Fibroblast of the aortic adventitia (primary cell): ENCODE measurements at places on chromosomes 4 and X.

GRCh38 chr4:80077639-80078038, 4.6 kb upstream of the ANTXR2 start:
- DNase-seq, result peak; percentile 63

GRCh38 chrX:40866893-40867292, 131.6 kb upstream of the MED14 start:
- peak; percentile 63 for DNase-seq

- DNase-seq, result peak; percentile 64
Measured at GRCh38 chr4:109631532-109632108, 71.6 kb downstream of the MCUB start.

DNA sequence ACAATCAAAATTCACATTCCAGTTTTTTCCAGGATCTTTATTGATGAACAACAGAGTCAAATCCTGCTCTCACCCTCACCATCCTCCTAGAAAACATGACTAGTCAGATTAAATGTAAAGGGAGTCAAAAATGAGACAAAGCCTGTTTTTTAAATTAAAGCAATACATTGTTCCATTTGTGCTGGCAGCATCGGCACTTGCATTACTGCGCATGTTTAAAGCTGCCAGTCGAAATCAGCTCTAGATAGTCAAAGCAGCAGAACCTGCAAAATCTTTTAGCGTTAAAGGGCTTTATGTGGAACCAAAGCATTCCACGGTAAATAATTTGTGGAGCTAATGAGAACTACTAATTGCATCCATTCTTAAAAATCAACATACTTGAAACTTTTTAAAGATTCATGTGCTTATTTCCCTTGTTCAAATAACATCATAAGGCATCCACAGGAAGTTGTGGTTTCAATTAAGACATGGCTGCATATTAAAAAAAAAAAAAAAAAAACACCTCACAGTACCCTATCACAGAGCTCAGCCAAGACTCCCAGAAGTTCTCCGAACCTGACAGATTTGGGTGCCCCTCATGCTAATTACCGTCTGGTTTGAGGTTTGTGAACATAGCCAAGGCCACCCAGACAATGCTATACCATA, 82.2 kb downstream of the SH3KBP1 start:
- no peak for DNase-seq

DNA sequence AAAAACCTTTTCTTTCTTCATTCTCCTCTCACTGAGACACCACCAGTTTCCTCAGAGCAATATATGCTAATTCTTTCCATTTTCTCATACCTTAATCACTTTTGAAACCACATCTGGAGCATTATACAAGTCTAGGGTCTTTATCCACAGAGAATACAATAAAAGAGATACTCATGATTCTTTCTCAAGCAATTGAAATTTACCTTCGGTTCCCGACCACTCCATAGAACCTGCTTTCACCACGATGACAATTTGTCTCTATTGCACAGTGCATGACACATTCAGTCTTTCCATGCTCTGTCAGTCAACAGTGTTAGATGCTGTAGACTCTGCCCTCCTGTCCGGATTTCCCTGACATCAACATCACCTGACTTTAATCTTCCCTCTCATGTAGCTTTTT, 409.3 kb upstream of the NWD2 start:
- DNase-seq, result no peak

- no peak for DNase-seq
Measured at GRCh38 chr4:96833831-96834230, 993.9 kb downstream of the PDHA2 start.

DNA sequence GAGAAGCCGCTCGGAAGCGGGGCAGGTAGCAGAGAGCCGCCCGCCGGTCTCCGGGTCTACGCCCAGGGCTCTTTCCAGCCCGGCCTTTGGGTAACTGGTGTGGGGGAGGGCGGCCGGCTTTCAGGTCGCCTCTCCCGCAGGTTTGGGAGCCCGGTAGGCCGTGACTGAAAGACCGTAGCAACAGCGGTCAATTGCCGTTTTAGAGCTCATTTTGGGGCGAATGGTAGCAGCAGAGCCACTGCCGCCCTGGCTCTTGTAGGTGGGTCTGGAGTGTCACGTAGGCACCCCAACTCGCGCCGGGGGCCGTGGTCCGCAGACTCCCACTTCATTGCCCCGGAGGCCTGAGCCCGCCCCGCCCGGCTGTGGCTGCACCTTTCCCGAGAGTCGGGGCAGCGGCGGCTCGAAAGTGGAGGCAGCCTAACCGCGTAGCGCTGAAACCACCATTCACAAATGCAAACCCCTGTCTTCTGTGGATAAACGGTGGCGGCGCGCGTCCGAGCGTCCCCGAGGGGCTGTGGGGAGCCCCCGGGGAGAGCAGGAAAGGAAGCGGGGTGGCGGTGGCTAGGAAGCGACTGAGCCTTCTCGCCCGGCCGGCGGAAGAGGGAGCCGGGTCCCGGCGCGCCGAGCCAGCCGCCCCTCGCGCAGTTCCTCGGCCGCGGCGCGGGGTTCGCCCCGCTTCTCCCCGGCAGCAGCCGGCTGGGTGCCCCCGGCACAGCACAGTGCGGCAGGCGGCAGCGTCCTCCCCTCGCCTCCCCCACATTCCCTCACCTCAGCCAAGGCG, 2185.1 kb upstream of the TENM3 start:
- no peak for DNase-seq

DNA sequence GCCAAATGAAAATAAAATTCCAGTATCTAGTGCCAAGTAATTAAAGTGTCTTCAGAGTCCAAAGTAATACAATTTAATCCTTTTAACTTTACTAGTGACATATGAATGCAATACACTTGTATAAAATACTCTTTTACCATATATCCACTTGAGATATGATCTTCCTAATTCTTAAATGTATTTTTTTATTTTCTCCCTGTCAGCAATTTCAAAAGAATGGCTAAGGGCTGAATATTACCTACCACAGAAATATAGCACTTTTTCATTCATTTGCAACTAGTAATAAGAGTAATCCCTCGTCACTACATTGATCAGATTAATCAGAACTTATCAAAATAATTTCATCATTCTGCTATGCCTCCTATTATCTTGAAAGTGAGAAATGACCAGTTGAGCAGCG, 10.1 kb upstream of the TBX22 start:
- no peak for DNase-seq

DNA sequence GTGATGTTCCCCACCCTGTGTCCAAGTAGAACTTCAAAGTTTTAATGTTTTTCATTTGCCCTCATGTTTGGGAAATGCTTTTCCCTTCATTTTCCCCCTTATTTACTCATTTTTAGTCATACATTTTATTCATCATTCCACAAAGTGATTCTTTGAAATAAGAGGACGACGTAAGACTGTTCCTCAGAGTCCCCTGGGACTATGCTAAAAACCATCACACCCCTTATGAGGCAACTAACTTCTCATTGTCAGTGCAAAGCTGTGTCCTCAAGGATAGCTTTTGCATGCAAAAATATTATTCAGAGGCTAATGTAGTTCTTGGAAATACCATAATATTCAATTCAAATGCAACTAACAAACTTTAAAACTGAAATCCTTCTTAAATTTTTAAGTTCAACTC, 14.8 kb upstream of the ADGRG2 start:
- no peak for DNase-seq

- DNase-seq, result no peak
Measured at GRCh38 chr4:137621056-137621455, 88.8 kb upstream of the PCDH18 start.

DNA sequence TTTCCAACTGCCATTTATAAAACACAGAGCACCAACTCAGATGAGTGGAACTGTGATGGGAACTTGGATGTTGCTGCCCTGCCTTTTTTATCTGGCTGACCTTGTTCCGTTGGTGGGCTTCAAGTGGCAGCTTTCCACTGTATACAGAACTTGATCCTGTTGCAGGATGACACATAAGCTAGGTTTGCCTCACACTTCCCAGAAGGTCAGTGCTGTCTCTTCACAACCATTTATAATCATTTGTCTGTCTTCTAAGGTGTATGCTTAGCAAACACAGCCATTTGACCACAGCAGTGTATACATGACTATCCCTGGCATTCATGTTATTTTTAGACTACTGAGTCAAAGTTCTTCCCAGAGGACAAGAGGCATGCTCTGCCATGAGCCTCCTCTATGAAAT, 20.3 kb downstream of the DGKK start:
- DNase-seq, result no peak

DNA sequence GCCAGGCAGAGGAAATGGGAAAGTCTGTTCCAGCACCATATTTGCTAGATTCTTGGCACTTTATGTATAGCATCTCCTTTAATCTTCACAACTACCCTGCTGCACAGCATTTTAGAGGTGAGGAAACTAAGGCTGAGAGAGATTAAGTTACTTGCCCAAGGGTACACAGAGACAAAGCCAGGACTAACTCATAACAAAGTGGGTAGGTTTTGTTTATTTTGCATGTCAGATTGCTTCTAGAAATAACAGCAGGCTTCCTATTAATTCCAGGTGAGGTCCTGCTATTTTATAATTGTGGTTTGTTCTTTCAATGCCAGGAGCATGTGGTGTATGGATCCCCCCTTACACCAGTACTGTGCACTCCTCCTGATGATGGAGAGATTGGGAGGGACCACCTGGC, 15.0 kb downstream of the TCEANC start:
- DNase-seq, result no peak

DNA sequence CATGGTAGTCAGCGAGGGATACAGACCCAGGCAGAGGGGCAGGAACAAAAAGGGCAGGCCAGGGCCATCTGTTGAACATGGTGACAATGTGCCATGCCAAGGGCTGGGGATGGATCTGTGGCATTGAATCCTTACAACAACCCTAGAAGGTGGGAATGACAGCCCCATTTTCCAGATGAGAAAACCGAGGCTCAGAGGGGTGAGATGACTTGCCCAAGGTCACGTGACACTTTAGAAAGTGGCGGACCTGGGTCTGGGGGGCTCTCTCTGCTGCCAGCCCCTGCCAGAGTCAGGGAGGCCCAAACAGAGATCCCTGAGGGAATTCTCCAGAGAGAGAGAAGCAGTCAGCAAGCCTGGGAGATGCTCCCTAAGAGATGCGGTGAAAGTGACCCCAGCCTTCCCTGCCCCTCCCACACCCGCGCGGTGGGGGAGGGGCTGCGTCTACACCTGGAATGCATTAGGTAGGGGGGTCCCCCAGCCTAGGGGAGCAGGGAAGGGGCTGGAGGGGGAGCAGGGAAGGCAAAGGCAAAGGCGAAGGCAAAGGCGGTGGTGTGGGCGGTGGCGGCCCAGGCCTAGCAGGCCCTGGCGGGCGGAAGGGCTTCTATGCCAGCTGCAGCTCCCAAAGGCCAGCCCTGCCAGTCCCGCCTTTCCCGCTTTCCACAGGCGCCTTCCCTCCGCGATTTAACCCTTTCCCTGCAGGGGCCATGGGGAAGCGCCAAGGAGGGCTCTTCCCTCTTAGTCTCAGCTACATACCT, 13.0 kb downstream of the FGD1 start:
- no peak for DNase-seq

GRCh38 chr4:22593933-22594332, 78.1 kb upstream of the ADGRA3 start:
- peak; percentile 3 for DNase-seq

DNA sequence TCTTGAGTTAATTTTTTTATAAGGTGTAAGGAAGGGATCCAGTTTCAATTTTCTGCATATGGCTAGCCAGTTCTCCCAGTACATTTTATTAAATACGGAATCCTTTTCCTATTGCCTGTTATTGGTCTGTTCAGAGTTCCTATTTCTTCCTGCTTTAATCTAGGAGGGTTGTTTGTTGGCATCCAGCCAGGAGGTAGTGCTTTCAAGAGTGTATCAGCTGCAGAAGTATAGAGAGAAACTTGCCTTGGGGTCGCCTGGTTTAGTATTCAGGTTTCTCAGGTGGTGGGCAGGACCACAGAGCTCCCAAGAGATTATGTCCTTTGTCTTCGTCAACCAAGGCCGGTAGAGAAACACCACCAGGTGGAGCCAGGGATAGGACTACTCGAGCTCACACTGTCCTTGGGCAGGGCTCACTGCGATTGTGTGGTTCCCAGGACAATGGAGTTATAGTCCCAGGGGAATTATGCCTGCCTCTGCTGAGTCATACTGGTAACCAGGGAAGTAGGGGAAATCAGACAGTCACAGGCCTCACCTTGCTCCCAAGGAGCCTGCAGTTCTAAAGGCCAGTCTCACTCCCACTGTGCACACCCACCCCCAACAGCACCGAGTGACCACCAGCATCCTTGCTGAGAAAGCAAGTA, 168.1 kb downstream of the VSIG4 start:
- peak; percentile 34 for DNase-seq

GRCh38 chr4:101200561-101200960, 146.8 kb downstream of the PPP3CA start:
- DNase-seq, result peak; percentile 96

- no peak for DNase-seq
Measured at GRCh38 chrX:110745288-110745687, 50.3 kb downstream of the CHRDL1 start.

DNA sequence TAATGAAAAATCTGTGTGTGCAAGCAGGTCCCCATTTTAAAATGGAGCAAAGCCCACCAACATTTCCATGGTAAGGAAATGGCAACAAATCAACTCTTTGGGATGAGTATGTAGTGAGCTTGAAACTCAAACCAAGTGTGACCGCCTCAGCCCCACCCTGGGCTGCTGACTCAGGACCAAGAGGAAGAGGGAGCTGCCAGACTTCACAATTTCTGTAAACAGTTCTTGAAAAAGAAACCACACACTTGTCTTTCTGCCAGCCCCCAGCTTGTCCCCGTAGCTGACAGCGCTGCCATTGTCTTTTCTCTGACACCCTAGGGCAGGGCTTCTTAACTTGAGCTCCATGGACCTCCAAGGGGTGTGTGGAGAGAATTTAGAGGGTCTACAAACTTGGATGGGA, 10.3 kb downstream of the RTL5 start:
- DNase-seq, result peak; percentile 75

- DNase-seq, result no peak
Measured at GRCh38 chrX:28042826-28043564, 61.7 kb upstream of the DCAF8L1 start.

DNA sequence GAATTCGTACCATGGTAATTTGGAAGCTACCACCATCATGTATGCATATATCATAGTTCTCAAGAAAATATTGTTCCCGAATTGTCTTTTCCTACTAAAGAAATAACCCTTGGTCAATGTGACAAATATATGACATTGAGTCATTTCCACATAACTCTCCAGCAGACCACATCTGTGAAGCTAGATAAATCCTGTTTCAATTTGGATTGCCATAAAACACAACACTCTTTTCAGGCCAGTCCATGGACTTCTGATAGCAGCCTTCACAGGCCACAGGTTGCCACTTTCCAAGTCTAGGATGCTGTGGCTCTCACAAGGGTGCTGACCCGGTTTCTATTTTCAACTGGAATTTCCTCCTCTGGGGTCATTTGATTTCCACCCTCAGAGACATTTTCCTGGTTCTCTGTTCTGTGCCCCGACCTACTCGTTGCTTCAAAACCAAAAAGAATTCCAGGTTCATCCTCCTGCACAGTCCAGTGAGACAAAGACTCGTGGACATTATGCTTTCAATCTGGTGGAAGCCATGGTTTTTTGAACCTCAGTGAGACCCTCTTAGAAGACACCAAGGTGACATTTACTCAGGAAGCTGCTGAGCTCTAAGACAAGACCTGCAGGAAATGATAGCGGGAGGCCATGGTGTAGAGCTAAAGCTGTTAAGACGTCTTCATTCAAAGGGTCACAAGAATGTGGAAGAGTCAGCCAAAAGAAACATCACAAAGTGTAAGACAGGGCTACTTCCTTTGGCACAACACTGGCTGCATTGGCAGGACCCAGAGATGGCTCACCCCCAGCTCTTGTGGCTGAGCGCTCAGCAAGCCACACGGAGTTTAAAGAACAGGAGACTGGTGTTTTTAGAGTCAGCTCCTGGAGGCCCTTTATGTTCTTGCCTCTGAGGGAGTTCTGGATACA, 119.8 kb downstream of the AMELX start:
- peak; percentile 56 for DNase-seq

GRCh38 chr4:108053251-108053711, 63.6 kb downstream of the HADH start:
- no peak for DNase-seq
